ENCODE measurements at places on chromosomes 5 and 9.

DNA sequence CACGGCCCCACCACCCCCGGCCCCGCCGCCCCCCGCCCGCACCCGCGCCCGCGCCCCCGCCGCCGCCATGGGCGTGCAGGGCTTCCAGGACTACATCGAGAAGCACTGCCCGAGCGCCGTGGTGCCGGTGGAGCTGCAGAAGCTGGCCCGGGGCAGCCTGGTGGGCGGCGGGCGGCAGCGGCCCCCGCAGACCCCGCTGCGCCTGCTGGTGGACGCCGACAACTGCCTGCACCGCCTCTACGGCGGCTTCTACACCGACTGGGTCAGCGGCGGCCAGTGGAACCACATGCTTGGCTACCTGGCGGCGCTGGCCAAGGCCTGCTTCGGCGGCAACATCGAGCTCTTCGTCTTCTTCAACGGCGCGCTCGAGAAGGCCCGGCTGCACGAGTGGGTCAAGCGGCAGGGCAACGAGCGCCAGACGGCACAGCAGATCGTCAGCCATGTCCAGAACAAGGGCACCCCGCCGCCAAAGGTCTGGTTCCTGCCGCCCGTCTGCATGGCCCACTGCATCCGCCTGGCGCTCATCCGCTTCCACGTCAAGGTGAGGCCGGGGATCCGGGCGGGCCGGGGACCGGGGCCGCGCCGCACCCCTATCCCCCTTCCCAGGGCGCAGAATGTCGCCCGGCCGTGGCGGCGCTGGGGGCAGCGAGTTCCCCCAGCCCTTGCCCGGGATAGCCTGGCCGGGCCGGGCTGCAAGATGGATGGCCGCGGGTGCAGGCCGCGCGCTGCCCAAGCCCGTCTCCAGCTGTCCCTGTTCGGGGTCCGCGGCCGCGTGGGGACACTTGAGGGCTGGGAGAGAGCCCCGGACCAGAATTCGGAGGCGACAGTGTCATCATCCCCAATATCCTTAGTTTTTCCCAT, 594 bp downstream of the FAM120A start:
- DNase-seq: no peak

DNA sequence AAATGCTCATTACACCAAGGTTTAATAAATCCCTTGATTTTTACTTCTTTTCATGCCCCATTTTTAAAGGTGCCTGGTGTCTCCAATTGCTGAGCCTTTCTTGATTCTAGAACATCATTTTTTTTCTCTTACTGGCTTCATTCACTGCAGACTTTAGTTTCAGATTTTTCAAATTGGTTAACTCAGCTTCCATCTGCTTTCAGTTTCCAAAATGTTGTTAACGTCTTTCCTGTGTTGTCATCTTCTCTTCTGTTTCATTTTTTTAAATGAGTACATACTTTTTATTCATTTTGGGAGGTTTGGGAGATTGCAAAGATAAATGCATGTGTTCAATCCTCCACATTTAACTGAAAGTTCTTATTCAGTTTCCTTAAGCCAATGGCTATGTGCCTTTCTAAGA, 126.4 kb upstream of the CCNG1 start:
- DNase-seq: no peak

DNA sequence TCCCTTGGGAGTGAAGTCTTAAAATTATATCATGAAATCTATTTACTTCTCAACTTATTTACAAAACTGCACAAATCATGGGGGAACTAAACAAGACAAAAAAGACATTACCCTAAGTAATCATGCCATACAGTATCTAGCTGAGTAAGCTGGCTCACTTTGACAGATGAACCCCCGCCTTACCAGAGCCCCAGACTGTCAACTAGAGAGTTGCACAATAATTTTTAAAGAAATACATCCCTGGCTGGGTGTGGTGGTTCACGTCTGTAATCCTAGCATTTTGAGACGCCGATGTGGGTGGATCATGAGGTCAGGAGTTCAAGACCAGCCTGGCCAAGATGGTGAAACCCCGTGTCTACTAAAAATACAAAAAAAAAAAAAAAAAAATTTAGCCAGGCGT, 62.3 kb downstream of the LPAR1 start:
- DNase-seq: no peak

DNA sequence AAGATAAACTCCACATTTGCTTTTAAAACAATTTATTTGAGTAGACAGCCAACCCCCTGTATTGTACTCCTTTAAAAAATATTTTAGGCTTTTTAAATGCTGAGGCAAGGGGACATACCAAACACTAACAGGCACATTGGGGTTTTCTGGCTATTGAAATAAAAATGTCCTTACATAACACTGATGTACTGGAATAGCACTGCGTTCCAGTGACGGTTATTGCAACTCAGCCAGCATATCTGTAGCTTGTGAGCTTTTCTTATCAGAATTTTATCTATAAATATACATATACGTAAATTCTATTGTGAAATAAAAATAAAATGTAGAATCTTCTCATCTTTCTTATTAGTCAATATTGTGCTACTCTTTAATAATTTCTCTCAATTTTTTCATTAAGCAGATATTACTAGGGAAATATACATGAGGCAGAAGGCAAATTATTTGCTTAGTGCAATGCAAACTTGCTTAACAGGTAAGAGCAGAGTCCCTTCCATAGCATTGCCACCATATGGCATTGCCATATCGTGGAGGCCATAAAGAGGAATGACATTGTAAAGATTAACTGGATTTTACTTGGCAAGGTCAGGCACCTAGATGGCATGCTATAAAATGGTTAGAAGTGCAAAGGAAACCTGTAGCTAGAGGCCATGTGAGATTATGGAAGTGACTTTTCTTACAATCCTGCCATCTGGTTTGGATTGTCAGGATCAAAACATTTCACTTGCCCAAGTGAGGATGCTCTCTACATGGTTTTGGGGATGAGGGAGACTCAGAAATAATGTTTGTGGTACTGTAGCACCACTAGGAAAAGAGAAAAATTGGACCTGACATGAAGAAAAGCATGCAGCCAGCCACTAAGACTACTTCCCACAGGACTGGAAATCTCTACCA, 94.8 kb upstream of the CDKN2B start:
- no peak for DNase-seq

- no peak for DNase-seq
These were observed 1568.5 kb upstream of the WWC1 start for GRCh38 chr5:166722939-166723338.

Data from CMK (cell line).